ENCODE measurements at places on chromosomes 12 and 14.

DNA sequence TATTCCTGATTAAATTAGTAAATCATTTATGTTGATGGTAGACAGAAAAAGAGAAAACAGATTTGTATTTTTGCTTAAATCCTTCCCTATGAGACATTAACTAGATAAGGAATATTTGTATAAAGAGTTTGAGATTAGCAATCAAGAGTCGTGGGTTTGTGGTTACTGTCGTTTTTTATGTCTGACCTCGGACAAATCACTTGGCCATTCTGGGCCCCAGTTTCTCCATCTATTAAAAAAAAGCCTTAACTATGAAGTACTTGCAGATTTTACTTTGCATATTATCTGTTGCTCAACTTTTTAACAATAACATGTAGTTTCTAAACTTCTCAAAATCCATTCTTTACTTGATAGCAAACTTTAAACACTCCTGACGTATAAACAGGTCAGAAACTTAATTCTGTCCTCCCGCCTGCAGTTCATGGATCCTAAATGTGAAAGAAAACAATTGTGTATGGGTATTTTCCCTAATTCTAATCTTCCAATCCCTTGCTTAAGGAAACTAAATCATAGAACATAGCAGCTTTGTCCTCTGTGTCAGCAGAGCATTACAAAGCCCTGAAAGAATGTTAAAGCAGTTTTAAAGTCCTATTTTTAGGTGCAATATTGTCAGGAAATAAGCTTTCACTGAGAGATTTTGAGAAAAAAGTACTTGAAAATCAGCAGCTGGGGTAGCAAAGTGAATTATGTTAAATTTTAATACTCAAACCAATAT, 118.2 kb downstream of the GPR135 start:
- no peak for DNase-seq

DNA sequence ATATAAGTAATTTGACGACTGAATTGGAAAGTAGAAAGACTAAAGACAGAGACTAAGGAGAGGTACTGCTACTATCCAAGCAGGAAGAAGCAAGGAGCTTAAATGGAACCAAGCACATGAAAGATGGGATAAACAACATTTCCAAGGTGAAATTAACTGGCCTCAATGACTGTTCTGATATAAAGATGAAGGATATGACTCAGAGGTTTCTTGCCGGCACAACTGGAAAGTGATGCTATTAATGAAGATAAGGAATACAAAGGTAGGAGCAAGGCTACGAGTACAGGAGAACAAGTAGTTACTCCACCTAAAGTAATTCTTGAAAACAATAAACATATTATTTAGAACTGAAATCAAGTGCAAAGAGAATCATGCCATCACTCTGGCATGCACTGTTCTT, 6.4 kb downstream of the SNX6 start:
- no peak for DNase-seq

- no peak for DNase-seq
Measured at GRCh38 chr14:36271939-36272907, 48.2 kb downstream of the MBIP start.

- no peak for DNase-seq
Measured at GRCh38 chr12:64053117-64053516, 169.0 kb downstream of the KICS2 start.

Data from left forelimb (tissue), 1 donor.